Inflammatory macrophage treated with lipopolysaccharide for 1 hour (primary cell): ENCODE measurements at places on chromosomes 4 and X.

- no peak for DNase-seq
These were observed 5.2 kb downstream of the MAP9 start for GRCh38 chr4:155371432-155372043.

GRCh38 chrX:19832191-19832965, 55.0 kb downstream of the SH3KBP1 start:
- DNase-seq: no peak

- DNase-seq: no peak
These were observed 167.5 kb downstream of the DCTD start for GRCh38 chr4:182749667-182750167.

- DNase-seq: no peak
These were observed 616.2 kb upstream of the GRIA3 start for GRCh38 chrX:122567911-122568310.

DNA sequence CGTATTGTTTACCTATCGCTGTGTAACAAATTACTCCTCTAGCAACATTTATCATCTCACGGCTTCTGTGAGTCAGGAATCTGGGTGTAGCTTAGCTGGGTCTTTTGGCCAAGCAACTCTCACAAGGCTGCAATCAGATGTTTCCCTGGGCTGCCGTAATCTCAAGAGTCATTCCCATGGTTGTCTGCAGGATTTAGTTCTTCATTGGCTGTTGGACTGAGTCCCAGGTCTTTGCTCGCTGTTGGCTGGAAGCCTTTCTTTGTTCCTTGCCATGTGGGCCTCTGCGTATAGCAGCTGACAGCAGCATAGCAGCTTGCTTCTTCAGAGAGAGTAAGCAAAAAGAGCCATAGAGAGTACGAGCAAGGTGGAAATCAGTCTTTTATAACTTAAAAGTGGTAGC, 16.8 kb downstream of the POLR2B start:
- DNase-seq: no peak
